Astrocyte (in vitro differentiated cells and primary cell): ENCODE measurements at places on chromosomes 2 and 18. TPM values are rescaled to one million over a fixed set of nuclear protein-coding genes. Genes with fewer than 3 reads are reported as not detected.
A peak's percentile ranks its signal among the peaks of the same experiment; 100 is the strongest.

DNA sequence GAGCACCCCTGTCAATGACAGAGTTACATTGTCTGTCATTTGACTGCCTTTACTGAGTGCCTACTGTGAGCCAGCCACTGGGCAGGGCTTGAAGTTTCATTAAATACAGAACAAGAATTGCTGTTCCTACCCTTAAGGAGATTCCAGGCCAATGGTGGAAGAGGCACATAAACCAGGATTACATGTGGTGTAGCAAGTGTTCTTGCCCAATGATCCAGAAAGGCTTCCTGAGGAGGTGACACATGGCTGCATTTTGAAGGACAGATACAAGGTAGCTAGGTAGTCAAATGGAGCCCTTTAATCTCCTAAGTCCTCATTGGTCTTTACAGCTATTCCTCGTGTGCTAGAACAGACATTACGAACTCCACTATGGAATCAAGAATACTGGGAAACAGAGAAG is 312.7 kb downstream of the ETAA1 start:
- no peak for DNase-seq

GRCh38 chr2:135637456-135638087 is 104.1 kb upstream of the UBXN4 start:
- no peak for DNase-seq

DNA sequence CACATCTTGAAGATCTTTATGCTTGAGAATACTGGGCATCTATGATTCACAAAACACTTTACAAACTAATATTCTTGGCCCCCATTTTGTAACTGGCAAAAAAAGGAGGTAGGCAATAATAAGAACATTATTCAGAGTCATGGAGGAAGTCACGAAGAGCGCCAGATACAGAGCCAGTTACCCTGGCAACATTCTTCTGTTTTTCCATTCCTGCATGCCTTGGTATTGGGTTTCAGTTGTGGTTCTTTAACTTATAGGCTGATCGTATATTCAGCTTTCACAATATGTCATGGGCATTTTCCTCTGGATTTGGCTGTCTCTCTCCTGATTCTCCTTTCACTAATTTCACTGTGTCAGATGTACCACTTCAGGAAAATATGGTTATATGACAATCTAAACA is 234.7 kb downstream of the HRH4 start:
- no peak for DNase-seq

DNA sequence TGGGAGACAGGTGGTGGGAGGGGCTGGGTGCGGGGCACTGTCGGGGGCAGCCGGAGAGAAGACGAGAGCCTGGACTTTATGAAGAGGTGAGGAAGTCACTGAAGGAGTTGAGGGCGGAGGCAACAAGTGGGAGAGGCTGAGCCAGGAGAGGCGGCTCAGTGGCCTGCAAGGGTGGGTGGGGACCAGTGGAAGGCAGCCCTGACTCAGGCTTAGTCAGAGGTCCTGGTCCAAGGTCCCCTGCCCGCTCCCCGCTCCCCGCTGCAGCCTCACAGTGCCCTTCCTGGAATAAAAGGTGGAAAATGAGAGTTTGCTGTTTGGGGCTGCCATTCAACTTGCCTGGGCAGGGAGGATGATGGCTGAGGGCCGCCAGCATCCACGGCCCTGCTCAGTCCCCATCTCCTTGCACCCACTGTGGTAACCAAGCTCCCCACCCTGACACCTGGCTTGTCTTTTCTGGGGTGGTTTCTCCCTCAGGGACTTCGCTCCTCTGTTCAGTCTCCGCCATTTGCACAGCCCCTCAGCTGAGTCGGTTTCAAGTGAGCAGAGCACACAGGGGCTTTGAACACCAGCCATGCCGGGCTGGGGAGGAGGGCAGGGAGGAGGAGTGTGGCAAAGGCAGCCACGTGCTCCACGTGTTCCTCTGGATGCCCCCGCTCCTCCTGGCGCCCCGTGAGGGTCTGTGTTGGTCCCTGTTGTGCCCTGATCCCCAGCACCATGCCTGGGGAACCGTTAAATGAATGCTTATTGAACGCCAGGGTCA is 13.7 kb upstream of the RALB start:
- DNase-seq: peak; percentile 80

DNA sequence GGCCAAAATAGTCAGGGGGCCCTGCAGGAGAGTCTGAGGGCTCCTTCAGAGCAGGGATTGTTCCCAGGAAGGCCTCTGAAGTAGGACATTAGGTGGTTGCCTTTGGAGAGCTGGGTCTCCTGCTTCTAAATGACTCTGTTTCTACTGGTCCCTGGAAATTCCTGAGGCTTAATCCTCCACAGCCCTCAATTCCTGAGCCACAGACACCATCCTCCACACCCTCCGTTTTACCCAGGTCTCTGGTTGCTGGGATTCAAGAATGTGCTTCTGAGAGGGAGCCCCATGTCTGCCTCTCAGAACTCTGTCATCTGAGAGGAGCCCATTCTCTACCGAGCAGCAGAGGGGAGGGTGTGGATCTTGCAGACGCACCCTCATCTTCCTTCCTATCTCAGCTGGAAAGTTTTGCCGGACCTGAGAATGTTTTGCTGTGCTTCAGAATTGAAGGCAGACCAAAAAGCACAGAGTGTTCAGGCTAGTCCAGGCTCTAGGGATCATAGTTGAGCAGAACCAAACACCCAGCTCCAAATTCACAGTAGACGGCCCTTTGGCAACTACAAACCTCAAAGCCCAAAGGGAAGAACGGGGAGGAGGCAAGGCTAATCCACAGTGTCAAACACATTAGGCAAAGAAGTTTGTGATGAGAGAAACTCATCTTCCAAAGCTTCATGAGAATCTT is 8.1 kb downstream of the VIT start:
- no peak for DNase-seq

GRCh38 chr18:47800248-47800647 is 130.2 kb downstream of the SMAD2 start:
- no peak for DNase-seq

The ERFE gene
- total RNA-seq: 0.60 and 1.4 TPM in 2 replicates

The C18orf32 gene
- 40.0 and 40.3 TPM in 2 replicates for total RNA-seq

- DNase-seq: peak; percentile 79
These were observed 103.6 kb downstream of the DOCK10 start for GRCh38 chr2:224938651-224939182.

DNA sequence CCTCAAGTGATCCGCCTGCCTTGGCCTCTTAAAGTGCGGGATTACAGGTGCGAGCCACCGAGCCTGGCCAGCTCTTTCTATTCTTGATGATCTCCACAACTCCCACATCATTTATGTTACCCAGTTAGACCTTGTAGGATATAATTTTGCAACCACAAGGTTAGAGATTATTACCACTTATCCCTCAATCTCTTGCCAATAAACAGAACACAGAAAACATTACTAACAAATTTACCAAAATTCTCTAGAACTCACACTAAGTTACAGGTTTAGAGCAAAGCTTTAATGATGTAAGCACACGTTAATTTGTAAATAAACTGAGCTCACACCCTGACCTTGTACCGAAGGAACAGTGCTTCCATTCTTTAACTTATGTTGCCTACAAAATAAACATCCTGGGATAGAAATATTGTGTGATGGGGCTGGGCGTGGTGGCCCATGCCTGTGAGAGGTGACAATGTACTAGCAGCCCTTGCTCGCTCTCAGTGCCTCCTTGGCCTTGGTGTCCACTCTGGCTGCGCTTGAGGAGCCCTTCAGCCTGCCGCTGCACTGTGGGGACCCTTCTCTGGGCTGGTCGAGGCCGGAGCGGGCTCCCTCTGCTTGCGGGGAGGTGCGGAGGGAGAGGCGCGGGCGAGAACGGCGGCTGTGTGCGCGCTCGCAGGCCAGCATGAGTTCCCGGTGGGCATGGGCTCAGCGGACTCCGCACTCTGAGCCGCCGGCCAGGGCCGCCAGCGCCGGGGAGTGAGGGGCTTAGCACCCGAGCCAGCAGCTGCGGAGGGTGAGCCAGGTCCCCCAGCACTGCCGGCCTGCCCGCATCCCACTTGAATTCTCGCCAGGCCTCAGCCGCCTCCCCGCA is 42.1 kb upstream of the ITSN2 start:
- no peak for DNase-seq

The INPP5D gene
- total RNA-seq: 8.9 and 14.7 TPM in 2 replicates

The STARD6 gene
- total RNA-seq: not detected in 2 replicates
